Astrocyte of the hippocampus (primary cell): ENCODE measurements at places on chromosomes 4 and X.

DNA sequence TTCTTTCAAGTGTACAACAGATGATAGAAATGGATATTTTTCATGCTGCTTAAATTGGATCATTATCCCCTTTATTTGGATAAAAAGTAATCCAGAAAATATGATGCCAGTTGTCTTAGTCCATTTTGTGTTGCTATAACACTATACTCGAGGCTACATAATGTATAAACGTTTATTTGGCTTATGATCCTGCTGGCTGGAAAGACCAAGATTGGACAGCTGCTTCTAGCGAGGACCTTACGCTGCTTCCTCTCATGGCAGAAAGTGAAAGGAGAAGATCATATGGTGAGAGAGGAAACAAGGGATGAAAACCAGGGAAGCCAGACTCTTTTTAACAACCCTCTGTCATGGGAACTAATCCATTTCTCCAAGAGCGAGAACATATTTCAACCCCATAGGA, 102.7 kb downstream of the TRAM1L1 start:
- DNase-seq: no peak

DNA sequence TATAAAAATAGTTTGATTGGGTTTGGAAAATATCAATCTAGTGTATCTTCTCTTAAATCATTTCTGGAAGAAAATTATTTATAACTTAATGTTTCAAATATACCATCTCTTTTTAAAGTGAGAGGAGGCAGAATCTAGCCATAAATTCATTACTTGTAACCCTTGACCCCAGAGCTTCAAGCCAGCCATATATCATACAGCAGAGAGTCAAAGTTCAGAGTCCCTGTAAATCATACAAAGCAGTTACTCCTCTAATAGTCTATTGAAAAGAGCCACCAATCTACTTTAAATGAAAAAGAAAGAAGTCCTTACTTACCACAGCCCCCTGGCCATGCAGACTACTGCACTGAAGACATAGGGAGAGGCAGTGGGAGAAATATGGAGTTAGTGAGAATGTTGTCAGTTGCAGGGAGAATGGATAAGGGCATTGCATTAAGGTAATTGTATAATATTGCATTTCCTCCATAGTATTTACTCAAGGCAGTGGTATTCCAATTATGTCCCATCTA, 229.5 kb downstream of the NKX6-1 start:
- no peak for DNase-seq

- no peak for DNase-seq
These were observed 285.6 kb upstream of the CPEB2 start for GRCh38 chr4:14716691-14717090.

DNA sequence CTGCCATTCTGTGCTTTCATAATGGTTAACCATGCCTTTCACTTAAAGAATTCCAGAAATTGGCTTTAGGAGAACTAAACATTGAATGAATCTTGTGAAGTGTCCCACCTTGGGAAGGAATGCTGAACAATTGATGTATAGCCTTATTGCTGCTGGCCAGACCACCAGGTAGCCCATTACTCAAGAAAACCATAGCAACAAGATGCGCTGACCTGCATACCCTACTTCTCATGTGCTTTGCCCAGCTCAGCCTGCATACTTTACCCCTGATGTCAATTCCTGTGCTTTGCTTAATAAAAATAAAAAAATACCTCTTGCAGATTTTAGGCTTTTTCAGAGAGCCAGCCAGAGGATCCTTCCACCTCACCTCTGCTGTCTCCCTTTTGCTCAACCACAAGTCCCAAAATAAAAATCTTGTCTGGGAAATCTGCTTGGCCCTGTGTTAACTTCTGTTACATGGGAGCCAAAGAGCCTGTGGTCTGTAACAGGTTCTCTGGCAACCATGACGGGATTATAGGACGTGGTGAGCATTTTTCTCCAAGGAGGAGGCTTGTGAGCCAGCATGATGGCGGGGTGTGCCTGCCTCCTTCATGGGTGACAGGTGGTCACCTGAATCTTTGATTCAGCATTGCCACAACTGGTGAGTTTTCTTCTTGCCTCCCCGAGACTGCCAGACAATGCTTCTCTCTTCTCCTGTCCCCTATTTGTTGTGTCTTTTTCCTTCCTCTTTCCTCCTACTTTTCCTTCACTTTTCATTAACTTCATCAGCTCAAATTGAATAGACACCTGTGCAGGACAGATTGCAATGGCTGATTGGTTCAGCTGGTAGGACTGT, 106.8 kb downstream of the ARSJ start:
- DNase-seq: peak; percentile 72

DNA sequence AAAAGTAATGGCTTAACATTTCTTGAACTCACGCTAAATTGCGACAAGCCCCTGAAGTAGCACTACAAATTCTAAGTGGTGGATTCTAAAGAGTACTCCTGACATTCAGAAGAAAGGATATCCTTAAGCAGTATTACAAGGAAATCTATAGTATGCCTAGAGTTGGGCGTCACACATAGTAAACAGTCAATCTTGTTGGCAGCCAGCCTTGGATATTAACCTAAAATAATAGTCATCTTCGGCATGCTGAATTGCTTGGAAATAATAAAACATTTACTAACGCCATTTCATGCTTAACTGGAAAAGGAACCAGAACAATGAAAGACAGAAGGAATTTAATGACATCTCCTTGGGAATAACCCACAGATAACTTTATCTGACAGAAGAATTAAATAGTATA, 18.6 kb downstream of the ATP8A1 start:
- no peak for DNase-seq

DNA sequence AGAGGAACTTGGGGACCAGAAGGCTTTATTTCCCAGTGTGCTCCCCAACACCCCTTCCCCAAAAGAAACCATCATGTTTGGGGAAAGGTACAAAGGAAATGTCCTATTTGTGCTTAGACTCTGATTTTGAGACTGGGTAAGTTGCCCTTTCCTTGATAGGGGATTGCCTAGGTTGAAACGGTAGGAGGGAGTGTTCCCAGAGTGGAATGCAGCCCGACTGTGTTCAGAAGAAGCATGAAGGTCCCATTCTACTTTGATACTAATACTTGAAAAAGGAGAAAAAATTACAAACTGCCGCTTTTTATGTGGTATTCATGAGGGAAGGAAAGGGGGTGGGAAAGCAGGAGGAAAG, 32.4 kb upstream of the TMEM131L start:
- no peak for DNase-seq

GRCh38 chrX:150849486-150849885, 49.0 kb downstream of the CD99L2 start:
- DNase-seq: no peak

DNA sequence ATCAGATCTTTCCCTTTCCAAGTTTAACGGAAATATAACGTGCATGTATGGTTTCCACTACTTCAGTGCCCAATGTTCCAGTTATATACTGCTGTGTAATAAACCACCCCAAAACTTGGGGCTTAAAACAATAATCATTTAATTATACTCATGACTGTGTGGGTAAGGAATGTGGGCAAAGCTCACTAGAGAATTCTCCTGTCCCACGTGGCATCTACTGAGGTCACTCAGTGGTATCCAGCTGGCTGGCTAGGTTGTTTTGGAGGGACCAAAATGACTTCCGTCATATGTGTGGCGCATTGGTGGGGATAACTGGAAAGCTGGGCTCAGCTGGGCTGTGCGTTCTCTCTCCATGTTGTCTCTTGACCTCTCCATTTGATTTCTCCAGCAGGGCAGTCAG, 18.5 kb downstream of the ZCCHC18 start:
- no peak for DNase-seq

GRCh38 chr4:40842318-40842717, 92.6 kb downstream of the NSUN7 start:
- DNase-seq: peak; percentile 68

GRCh38 chr4:169941141-169941540, 85.1 kb downstream of the MFAP3L start:
- DNase-seq: no peak

DNA sequence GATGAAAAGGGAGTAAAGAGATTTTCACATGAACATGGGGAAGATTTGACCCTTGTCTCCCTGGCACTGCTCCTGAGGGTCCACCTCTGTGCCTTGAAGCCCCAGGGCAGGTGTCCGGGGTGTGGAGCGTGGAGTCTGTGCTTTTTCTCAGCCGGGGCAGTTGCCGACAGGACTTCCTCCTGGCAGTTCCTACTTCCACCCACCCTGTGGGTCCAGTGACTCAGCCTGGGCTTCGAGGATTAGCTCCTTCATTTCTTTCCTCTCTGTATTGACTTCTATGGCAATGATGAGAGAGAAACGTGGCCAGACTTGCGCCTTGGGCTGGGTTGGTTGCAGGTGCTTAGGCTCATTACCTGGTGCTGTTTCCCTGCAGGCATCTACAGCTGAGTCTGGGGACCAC, 35.9 kb upstream of the CLCN4 start:
- no peak for DNase-seq

DNA sequence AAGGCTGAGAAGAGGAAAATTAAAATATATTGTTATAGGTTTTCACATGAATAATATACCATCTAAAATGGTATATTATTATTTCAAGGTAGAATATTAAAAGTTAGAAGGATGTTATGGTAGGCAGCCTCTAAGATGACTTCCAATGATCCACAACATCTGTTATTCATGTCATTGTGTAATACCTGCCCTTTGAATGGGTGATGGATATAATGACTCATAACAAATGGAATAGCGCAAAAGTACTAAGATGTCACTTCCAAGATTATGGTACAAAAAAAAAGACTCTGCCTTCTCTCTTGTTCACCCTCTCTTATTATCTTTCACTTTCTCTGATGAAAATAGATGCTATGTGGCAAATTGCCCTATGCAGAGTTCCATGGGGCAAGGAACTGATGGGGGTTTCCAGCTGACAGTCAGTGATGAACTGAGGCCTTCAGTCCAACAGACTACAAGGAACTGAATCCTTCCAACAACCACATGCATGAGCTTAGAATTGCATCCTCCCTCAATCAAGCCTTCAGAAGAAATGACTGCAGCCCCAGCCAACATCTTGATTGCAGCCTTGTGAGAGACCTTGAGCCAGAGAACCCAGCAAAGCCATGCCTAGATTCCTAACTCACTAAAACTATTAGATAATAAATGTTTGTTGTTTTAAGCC, 57.7 kb downstream of the HS6ST2 start:
- no peak for DNase-seq

DNA sequence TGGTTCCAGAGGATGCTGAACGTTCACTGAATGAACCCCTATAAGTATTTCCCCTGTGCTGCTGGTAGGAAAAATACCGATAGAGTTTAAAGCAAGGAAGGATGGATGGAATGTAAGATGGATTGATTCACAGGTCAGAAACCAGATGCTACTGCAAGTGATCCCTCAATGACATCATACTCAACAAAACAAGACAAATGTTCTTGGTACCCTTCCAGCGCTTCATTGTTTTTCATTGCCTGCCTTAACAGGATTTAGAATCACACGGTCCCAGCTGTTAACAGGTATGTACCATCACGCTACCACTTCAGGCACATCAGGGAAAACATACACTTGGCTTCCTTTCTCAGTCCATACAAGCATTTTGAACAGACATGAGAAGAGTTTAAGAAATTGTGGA, 118.1 kb upstream of the TLR3 start:
- DNase-seq: peak; percentile 18

GRCh38 chrX:34657726-34658070, 613 bp upstream of the TMEM47 start:
- no peak for DNase-seq

- DNase-seq: no peak
These were observed 5.3 kb downstream of the MTM1 start for GRCh38 chrX:150573702-150574101.

DNA sequence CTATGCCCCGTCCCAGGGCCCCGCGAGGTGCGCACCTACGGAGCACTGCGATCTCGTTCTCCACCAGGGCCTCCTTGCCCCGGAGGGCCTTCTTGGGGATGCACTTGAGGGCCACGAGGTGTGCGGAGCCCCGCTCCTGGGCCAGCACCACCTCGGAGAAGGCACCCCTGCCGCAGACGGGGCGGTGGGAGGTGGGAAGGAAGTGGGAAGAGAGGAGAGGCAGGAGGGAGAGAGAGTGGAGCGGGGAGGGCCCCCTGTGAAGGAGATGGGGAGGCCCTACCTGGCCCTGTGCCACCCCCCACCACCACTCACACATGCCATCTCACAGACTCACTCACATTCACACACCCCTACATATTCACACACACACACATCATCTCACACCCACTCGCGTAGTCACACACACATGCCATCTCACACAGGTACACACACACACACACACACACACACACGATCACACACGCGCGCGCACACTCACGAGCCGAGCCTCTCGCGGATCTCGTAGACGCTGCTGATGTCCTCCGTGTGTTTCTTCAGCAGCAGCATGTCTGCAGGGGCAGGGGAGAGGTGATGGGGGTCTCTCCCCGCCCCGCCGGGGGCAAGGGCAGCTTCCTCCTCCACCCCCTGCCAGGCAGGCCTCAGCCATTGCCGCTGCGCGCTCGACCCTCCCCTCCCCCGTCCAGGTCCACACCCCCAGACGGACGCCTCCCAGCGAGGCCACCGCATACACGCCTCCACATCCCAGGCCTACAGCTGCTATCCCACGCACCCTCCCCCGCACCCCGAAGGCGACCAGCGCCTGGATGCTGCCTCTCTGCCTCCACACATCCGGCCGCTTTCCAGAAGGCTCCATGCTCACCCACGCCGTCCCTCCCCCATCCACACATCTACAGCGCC, 834 bp downstream of the PNCK start:
- no peak for DNase-seq

DNA sequence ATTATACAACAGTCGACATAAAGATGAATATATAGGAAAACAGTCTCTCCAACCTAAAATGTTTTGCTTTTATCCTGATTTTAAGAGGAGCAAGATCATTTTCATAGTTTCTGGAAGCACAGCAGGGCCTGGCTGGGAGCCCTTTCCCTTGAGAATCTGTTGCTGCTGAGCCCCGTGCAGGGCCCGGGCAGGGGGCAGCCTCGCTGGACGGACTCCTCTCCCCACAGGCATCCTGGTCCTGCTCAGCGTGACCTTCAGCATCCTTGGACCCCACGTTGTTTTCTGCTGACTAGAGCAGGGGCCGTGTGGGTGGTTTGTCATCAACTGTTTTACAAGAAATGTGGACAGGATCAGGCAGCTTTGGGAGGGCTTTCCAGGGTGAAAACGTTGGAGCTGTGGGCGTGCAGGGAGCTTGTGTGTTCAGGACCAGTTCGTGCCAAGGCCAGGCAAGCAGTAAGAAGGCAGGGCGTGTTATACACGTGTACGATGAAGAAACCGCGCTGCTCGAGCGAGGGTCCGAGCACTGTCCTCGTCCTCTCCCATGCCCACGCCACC, 25.0 kb downstream of the CPZ start:
- no peak for DNase-seq

DNA sequence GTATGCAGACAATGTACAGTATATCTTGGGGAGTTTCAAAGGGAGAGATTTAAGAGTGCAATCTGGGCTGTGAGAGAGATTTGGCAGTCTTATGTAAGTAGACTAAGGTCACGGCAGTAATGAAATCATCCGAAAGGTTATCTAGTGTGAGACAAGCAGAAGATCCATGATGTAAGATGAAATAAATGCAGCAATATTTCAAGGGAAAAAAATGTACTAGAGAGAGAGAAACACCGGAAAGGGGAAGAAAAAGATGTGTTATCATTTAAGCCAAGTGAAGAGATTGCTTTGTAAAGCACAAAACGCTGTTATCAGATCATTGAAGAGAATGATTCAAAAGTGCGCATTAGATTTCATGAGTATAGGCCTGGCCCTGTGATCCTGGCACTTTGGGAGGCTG, 88.4 kb upstream of the GUCY1A1 start:
- no peak for DNase-seq

- no peak for DNase-seq
These were observed 89.4 kb upstream of the IL13RA1 start for GRCh38 chrX:118637997-118638396.
